NCI-H1417 (cell line): ENCODE measurements at places on chromosomes 6 and 20.

GRCh38 chr20:40010483-40010882 lies 678.6 kb downstream of the MAFB start:
- DNase-seq = no peak

- no peak for DNase-seq
Measured at GRCh38 chr6:35181308-35181932, 32.3 kb upstream of the SCUBE3 start.

DNA sequence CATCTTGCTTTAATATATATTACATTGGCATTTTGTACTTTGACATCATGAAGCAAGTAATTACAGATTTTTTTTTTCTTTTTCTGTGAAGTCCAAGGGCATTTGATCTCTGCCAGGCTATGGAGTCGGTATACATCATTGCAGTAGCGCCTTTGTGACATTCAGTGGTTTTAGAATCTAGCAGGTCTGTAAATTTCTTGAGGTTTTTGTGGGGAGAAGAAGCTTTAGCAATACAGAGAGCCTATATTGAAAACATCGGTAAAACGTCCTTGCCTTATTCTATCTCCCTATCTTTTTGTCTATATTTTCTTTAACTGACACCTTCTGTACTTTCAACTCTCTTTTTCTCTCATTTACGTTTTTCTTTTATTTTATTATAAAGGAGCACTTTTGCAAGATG lies 47.2 kb downstream of the DUSP22 start:
- DNase-seq = no peak

GRCh38 chr6:107670792-107671199 lies 153.3 kb downstream of the SCML4 start:
- no peak for DNase-seq

DNA sequence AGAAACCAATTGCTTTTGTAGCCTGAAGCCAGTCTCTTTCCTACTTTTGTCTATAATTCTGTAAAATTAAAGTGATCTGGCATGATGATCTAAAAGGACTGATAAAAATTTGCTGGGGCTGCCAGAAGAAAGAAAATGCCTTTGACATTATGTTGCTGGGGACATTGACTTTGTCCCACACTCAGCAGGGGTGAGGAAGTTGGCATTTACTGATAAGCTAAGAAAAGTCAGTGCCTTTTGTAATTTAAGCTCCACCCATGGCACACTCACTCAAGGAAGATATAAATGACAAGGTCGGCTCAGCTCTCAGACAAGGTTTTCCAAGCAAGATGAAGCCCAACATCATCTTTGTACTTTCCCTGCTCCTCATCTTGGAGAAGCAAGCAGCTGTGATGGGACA lies at the start of gene SEMG1:
TSS of gene SEMG1 (plus strand) at position 309 of the 400 bp plus-strand sequence. CDS start at position 330, 21 bp downstream.
- DNase-seq = no peak

GRCh38 chr6:111358454-111358853 lies 124.6 kb downstream of the REV3L start:
- no peak for DNase-seq

GRCh38 chr6:5898102-5898501 lies 108.6 kb downstream of the NRN1 start:
- no peak for DNase-seq

- DNase-seq = peak; percentile 70
Measured at GRCh38 chr6:35035481-35036030, 105.6 kb downstream of the TCP11 start.

DNA sequence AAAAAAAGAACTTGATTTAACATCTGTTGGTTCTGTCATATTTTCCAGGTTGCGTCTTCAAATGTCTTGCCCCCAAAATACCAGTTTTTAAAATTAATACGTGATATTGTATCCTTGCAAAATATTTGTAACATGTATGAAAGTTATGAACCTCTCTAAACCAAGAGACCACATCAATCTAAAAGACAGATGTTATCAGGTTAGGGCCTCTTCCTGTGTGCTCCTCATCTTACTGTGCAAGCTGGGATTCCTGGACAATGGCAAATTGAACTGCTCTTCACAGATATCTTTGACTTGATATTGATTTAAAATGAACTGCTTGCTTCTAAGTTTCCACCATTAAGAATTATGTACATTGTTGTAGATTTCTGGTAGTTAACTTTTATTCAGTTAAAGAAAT lies 9.6 kb downstream of the TMEM239 start:
- no peak for DNase-seq

GRCh38 chr6:155377061-155377460 lies 62.8 kb upstream of the TFB1M start:
- DNase-seq = no peak

- no peak for DNase-seq
Measured at GRCh38 chr20:37864298-37864697, 38.6 kb upstream of the VSTM2L start.

DNA sequence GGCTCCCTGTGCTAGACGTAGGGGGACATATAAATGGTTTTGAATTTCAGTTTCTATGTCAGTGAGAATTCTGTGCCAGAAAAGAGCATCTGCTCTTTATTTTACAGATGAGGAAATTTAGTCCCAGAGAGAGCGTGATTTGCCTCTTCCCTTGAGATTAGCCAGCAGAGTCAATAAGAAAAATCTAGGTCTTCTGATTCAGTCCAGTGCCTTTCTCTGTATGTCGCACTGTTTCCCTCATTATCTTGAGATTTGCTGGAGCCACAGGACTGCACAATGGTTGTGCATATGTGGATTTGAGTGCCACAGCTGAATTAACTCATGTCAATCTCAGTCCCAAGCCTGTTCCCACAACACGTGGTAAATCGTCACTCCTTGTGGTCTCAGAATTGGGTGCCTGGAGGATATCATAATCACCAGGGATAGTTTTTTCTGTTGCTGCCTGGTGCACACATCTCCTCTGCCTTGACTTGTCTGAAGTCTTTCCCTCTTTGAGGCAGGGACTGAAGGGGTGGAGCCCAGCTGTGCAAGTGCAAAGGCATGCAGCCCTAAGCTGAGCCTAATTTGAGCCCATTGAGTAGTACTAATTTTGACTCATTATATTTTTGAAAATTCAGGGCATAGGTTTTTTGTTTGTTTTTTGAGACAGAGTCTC lies 276.7 kb downstream of the SOX4 start:
- no peak for DNase-seq

DNA sequence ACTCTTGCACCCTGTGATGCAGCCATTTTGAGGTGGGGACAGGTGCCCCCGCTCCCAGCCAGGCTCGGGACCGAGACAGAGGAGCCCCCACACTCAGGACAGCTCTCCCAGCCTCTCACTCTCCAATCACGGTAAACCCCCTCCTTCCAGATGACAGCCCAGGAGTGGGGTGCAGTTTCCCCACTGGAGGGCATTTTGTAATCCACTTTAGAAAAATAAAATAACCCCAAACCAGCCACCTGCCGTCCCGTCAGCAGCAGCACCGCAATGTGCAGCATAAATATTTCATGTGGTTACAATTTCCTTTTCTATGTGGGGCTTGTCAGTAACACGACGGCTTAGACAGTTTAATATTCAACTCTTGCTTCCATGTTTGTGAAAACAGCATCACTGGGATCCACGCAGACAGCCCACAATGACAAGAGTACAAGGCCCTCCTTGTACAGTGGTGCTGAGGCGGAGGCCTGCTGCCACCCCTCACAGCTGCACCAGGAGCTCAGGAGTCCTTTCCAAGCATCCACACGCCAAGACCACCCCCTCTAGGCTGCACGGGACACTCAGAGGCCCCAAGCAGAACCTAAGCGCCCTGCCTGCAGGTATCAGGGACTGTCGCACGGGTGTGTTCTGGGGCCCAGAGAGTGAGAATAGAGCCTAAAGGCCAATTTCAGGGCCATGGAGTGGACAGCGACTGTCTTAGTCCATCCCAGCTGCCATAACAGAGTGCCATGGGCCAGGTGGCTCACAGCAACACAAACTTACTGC lies 116.7 kb downstream of the JPH2 start:
- no peak for DNase-seq

- no peak for DNase-seq
Measured at GRCh38 chr6:149461670-149462069, 23.1 kb downstream of the ZC3H12D start.

DNA sequence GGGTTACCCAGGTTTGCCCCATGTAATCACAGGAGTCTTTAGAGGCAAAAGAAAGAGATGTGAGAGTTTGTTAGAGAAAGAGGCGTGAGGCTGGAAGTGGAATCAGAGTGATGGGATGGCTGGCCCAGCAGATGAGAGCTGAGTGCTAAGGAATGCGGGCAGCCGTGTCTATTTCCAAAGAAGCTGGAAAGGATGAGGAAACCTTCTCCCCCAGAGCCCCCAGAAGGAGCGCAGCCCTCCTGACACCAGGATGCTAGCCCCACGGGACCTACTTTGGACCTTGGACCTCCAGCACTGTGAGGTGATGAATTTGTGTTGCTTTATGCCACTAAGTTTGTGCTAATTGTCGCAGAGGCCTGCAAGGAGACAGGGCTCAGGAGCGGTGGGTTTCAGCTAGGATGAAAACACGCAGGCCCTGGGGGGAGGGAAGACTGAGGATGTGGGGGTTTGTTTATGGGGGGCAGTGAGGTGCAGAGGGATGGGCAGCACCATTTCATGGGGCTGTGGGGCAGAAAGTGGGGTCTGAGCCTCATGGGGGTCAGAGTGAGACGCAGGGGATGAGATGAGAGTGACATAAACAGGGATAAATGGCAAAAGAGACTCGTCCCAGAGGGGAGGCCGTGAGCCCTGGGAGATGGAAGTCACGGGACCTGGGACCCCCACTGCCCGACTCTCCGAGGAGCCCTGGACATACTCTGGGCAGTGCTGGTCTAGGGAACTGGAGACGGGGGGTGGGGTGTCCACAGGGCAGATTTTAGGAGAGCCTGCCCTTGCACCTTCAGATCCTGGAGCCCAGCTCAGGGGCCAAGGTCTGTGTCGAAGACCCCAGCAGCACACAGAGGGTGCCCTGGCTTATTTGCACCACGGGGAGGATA lies 160.2 kb downstream of the NFATC2 start:
- no peak for DNase-seq

GRCh38 chr6:168162366-168162765 lies 83.4 kb upstream of the FRMD1 start:
- DNase-seq = peak; percentile 82

DNA sequence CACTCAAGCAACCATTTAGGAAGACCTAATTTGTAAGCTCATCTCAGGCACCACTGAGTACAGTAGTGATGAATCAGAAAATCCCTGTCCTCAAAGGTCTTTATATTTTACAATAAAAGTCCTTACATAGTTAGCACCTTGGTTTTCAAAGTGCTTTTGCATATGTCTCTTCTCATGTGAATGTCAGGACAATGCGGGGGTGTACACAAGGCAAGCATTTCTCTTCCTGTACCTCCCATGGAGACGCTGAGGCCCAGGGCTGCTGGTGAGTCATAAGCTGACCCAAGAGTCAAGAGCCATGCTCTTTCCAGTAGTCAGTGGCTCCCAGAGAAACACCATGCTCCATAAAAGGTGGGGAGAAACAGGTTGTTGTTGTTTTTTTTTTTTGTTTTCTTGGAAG lies 174.0 kb downstream of the GJA10 start:
- no peak for DNase-seq

DNA sequence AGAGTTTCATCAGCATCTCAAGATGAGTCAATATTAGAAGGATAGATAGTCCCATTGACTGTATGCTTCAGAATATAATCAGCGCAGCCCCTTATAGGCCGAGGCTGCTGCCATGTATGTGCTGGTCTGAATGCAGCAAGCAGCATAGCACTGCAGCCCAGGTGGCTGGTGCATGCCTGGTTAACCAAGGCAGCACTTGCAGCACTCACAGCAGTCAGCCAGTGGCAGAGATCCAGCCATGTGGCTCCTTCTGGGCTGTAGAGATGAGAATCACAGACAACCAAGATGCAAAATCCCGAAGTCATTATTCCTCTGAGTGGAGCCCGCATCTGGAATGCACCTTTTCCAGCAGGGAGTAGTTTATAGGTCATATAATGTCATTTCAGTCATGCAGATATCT lies 251.9 kb downstream of the UST start:
- DNase-seq = no peak

- DNase-seq = no peak
Measured at GRCh38 chr6:6332811-6333244, 12.4 kb upstream of the F13A1 start.

DNA sequence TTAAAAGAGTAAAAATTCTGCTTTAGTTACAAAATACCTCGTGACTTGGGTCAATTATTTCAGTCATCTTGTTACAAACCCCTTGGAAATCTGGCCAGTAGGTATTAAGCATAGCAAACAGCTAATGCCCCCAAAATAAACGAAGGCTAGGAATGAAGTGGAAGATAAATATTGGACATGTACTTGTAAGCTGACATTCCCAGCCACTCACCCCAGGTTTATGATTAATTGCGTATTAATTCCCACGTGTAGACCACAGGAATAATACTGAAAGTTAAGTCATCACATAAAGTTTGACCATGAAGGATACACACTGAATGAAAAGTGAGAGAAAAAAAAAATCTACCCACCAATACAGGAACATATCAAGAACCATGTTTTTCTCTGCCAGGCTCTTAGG lies 936.5 kb upstream of the ADGRB3 start:
- peak; percentile 82 for DNase-seq

GRCh38 chr6:88964509-88964908 lies 1.1 kb upstream of the RNGTT start:
- no peak for DNase-seq

- DNase-seq = no peak
Measured at GRCh38 chr6:138559143-138559542, 59.8 kb upstream of the NHSL1 start.

DNA sequence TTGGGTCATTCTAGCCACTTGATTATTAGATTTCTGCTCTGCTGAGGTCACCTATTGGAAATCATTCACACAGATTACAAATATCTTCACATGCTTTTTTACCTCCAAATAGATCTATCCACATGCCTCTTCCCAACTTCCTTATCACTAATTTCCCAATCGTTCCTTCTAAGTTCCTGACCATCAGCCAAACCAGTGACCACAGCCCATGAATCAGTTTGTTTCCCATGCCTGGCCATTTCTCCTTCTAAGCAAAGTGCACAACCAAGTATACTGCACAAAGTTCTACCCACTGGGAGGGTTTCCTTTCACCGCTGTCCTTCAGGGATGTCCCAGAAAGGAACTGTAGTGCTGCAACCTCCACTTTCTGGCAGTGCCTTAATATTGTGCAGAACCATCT lies 140.5 kb upstream of the SYNDIG1 start:
- DNase-seq = no peak

DNA sequence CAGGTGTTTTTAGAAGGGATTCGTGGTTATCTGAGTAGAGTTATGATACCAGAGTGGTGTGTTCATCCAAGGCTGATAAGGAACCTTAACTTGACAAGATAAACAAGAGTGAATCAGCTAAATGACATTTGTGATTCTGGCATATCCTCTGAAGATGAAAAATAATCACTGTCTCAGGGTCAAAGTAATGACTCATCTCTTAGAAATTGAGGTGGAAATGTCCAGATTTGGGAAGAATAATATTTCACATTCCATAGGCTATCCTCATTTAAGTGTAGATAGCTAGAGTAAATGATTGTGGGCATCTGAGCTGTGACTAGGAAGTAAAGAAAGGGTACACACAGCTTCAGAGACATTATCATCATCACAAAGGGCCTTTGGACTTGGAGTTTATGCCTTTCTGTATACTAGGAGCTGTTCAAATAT lies 255.7 kb downstream of the GJA1 start:
- no peak for DNase-seq

DNA sequence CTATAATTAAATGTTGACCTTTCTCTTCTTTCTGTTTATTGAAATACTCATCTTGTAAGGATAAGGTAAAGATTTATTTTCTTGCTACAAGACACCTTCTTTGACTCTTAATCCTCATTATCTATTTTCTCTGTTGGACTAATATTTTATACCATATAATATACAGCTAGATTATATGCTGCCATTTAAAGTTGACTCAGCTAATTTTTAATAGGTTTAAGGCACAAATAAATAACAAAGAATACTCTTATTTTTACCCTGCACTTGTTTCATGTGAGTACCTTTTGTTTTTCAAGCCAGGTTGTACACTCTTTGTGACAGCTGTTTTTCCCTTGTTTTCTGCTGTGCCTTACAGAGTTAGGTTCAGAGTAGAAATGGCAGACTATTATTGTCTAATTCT lies 83.9 kb upstream of the ASCC3 start:
- no peak for DNase-seq
